ENCODE measurements at places on chromosomes 16 and 17.

- DNase-seq = peak; percentile 34
Measured at GRCh38 chr16:2775765-2776499, 1.1 kb downstream of the ELOB start.

DNA sequence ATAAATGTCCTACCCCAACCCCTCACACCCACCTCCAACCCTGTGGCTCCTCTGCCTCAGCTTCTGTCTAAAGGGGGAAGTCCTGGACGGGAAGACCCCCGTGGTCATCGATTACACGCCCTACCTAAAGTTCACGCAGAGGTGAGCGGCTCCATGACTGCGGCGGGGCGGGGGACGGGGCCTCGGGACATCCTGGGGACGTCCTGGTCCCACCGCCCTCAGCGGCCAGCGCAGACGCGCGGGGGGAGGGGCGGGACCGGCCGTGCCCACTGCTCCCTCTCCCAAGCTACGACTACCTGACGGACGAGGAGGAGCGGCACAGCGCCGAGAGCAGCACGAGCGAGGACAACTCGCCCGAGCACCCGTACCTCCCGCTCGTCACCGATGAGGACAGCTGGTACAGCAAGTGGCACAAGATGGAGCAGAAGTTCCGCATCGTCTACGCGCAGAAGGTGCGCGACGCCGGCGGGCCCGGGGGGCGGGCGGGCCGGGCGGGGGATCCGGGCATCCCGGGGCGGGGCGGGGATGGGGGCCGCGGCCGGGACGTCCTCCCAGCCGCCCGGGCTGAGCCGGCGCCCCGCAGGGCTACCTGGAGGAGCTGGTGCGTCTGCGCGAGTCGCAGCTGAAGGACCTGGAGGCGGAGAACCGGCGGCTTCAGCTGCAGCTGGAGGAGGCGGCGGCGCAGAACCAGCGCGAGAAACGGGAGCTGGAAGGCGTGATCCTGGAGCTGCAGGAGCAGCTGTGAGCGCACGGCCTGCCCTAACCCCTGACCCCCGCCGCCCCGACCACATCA lies 6.7 kb downstream of the RUNDC3A start:
- no peak for DNase-seq

DNA sequence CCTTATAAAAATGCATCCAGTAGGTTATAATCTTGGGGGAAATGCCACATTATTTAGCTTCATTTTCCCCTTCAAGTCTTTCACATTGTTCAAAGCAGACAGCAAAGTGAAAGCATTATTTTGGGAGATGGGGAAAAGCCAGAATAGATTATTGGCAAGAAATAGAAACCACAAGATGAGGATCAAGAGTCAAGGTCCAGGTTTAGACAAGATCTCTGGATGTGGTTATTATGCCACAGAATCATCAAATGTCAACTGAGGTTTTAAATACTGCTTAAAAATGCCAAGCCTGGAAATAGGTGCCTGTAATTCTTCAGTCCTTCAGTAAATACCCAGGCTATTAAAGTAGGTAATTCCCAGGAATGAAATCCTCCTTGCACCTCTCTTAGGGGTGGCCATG lies 65.1 kb upstream of the ALOX12 start:
- peak; percentile 48 for DNase-seq

DNA sequence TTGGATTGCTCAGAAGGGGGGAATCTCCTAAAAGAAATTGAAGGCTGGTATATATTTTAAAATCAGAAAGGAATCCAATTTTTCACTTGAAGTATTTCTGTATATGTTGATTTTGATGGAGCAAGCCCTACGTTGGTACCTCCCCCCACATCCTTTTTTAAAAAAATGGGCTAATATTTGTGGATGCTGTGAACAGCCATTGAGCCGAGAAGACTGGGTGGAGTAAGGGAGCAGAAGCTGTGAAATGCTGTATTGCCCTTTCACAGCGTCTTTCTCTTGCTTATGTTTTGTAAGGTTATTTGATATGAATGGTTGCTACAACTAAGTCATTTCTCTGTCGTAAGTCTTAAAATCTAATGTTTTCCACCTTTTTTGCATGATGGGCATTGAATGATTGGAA lies 2.3 kb downstream of the PAFAH1B1 start:
- DNase-seq = peak; percentile 10

GRCh38 chr16:1337486-1337885 lies 4.0 kb downstream of the BAIAP3 start:
- DNase-seq = no peak

- DNase-seq = no peak
Measured at GRCh38 chr17:8354236-8354635, 14.6 kb downstream of the ODF4 start.

GRCh38 chr17:80603396-80603795 lies 58.8 kb downstream of the RPTOR start:
- no peak for DNase-seq

- DNase-seq = no peak
Measured at GRCh38 chr17:16037636-16038035, 38.0 kb downstream of the TTC19 start.

- no peak for DNase-seq
Measured at GRCh38 chr16:53752560-53752959, 48.6 kb downstream of the FTO start.

DNA sequence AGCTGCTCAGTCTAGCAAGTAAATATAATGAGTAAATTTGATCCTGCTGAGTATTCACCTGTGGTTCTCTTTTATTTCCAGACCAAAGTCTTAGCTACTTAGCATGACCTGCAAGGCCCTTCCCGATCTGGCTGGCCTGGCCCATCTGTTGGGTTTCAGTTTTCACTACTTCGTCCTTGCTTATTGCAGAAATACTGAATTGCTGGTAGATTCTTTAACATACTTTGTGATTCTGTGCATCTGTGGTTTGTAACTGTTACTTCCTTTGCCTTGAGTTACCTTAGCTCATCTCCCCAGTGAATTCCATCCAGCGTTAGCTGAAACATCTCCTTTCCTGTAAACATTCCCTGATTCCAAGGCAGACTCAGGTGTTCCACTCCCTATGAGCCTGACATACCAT lies 131.1 kb downstream of the PHKB start:
- DNase-seq = no peak

GRCh38 chr17:5785338-5785737 lies 201.0 kb upstream of the NLRP1 start:
- no peak for DNase-seq

DNA sequence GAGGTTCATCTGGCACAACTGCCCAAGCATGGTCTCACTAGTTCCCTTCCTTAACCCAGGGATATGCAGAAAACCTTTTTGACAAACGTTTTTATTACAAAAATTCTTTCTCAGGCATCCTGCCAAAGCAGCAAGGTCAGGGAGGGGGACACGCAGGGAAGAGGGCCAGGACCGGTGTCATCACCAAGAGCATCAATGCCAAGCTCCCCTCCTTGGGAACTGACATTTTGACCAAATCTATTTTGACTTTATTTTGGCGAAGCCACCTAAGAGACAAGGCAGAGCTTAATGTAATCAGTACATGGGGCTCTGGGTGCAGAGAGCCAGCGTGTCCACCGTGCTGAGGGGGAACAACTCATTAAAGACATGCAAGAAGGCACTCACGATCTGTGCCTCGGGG lies 265.2 kb downstream of the CBLN1 start:
- DNase-seq = no peak

Data from OCI-M1 (cell line).